ENCODE measurements at places on chromosomes 16 and 17.
A peak's percentile ranks its signal among the peaks of the same experiment; 100 is the strongest.

- no peak for DNase-seq
These were observed 322.1 kb upstream of the SOX9 start for GRCh38 chr17:71798701-71799100.

DNA sequence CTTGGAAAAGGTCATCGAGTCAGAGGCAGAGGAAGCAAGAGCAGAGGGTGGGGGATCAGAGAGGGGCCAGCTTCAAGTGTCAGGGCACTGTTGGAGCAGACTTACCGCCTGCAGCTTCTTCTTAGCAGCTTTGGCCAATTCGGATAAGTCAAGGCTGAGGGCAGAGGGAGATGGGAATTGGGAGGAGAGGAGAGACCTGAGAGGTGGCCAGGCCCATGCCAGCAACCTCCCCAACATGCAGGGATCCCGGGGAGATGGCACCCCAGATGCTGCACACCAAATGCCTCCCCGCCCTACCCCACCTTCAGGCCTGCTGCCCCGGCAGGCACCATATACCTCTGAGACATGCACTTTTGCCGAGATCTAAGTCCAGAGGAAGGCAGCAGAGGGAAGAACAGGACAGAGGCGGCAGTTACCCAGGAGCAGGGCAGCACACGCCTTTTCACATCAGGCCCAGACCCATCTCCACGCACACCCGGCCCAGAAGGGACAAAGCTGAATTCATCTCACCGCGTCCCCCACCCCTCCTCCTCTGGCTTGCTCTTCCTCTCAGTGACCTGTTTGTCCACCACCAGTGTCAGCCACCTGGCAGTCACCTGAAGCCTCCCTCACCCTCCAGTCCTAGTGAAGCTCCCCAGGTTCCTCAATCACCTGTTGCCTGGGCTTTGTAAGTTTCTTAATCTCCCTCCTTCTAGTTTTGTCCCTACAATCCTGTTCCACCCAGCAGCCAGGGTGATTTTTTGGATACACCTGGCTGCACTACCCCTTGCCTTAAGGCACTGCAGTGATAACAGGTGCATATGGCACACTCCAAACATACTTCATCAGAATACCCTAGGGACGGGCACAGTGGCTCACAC is 10.4 kb downstream of the TP53I13 start:
- DNase-seq = no peak

GRCh38 chr17:35738519-35739133 is 7.2 kb downstream of the RASL10B start:
- DNase-seq = no peak

DNA sequence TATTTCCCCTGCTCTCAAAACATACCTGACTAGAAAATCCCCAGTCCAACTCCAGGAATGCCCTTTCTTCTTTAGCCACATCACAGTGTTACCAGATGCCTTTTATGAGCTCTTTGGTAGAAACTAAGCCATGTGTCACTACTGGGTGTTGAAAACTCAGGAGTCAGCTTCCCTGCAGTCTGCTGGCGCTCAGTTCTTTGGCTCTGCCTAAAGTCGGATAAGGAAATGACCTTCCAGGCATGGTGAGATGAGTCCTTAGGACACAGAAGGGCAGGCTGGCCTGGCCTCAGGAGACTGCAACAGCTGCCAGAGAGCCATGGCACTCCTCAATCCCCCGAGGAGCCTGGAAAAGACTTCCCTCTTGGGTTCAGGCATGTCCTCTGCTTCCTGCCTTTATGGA is 89.1 kb downstream of the CDH13 start:
- DNase-seq = no peak

GRCh38 chr16:72302332-72302731 is 130.4 kb upstream of the PMFBP1 start:
- DNase-seq = no peak

DNA sequence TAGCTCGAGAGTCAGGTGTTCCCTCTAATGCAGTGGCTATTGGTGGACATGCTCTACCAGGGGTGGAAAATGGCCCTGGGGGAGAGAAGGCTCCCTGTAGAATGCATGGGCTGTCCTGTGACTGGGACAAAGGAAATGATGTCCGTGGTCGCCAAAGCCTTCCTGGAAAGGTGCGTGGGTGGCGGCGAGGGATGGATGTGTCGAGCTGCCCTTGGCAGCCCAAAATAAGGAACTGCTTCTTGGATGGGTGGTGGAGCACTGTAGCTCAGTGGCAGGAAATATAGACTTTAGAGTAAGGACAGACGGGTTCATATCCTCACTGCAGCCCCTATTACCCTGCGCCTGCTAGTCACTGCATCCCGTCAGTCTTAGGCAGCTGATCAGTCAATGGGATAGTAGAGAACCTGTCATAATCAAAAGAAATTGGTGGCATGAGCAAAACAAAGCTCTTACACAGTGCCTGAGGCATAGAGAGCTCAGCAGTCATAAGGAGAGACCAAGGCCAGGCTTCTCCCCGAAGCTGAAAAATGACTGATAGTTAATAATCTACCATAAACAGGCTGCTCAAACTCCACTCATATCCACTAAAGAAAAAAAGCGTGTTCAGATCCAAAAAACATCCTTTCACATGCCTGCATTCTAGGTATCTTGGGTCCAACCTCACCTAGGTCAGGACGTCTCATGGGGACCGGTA is 123.5 kb upstream of the PLCG2 start:
- DNase-seq = no peak

GRCh38 chr16:19138601-19139000 is 24.8 kb downstream of the ITPRIPL2 start:
- DNase-seq = no peak

DNA sequence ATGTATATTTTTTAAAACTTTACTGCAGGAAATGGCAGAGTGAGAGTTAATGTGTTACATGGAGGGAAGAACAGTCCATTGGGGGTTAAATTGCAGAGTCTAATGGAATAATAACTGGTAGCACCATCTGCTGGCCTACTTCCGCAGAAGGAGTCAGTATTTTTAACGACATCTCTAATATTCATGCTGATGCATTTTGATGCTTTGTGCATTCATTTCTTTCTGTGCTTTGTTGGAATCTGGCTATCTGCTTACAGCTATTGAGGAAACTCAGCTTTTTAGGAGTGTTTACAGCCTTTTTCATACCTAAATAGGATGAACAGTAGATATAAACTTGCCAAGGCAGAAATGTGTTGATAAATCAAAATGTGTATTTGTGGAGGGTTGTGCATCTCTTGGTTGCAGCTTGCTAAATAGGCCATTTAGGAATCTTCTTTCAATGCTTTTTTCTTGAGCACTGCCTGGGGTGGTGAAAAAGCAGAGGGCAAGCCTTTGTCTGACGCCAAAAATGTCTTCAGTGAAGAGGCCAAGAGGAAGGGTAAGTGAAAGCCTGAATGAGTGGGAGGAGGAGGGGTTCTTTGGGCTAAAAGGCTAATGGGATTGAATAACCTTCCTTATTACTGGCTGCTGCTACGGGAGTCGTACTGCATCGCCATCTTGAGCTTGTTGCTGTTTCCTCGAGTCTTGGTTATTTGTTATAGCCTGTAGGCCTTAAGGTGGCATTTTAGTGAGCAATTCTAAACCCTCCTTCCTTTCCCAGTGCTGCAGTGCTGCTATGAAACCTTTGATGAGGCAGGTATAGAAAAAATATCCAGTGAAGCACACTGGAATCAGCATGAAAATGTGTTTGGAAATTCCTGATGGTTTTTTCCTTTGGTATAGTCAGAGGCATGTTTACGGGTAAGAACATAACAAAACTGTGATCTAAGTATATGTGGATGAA is 153.3 kb downstream of the CHD9 start:
- DNase-seq = no peak

- DNase-seq = no peak
These were observed 41.1 kb upstream of the SLC5A10 start for GRCh38 chr17:18910881-18911280.

GRCh38 chr17:21285164-21286065 is 904 bp downstream of the MAP2K3 start:
- DNase-seq = no peak

- DNase-seq = no peak
These were observed 37.2 kb downstream of the MFSD11 start for GRCh38 chr17:76775021-76775600.

- no peak for DNase-seq
These were observed 15.7 kb downstream of the DHX38 start for GRCh38 chr16:72109300-72109699.

DNA sequence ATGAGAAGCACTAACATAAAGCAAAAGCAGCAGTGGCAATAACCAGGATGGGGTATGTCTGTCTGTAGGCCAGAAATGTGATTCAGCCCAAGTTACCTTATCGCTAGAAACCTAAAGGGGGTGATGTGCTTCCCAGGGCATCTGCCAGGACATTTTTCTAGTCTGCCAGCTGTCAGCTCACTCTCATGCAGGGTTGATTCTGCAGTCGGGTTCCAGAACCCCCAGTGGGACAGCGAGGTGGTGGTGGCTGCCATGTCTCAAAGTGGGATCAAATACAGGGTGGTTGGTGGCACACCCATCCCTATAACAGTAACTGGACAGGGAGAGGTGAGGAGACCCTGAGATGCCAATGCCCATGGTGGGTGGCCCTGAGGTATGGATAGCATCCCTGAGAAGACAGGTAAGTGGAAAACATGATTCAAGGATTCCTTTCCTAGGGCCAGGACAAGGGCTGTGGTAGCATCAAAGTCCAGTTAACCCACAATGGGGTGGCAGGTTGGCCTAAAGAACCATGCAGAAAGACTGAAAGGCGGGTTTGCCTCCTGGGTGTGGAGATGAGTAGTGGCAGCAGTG is 84.3 kb downstream of the TNFRSF13B start:
- no peak for DNase-seq

- no peak for DNase-seq
These were observed 4.6 kb upstream of the GHDC start for GRCh38 chr17:42198897-42199296.

GRCh38 chr17:58309918-58310259 is 18.7 kb downstream of the TSPOAP1 start:
- DNase-seq = no peak

- DNase-seq = no peak
These were observed 15.9 kb downstream of the CDK5R1 start for GRCh38 chr17:32502710-32503109.

- DNase-seq = no peak
These were observed 24.4 kb upstream of the GPT2 start for GRCh38 chr16:46859719-46860152.

DNA sequence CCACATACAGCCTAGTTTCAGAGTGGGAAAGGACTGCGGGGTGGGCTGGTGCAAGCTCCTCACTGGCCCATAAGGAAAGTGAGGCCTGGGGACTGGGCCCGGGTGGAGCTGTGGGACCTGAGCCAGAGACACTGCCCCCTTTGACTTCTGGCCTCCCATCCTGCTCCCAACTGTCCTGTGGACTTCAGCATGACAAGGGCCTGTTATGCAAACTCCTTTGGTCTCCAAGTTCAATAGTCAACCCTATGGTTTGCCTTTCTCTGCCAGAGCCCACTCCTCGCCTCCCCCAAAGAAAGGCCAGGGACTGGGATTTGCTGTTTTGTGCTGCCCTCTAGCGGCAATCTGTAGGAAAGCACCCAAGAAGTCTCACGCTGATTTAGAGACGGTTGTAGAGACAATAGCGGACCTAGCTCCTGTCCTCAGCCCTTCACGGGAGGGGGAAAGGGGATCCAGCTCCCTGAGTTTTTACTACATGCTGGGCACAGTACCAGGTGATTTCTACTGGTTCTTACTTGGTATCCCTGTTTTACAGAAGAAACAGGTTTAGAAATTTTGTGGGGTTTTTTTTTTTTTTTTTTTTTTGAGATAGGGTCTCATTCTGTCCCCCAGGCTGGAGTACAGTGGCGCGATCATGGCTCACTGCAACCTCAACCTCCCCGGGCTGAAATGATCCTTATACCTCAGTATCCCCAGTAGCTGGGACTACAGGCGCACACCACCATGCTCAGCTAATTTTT is 1.2 kb upstream of the TLCD3B start:
- peak; percentile 37 for DNase-seq

GRCh38 chr17:59874376-59874775 is 18.4 kb downstream of the TUBD1 start:
- DNase-seq = no peak

GRCh38 chr17:19750835-19751234 is 2.7 kb upstream of the ALDH3A1 start:
- DNase-seq = no peak

- peak; percentile 38 for DNase-seq
These were observed 21.3 kb downstream of the SRCIN1 start for GRCh38 chr17:38584350-38584925.

GRCh38 chr17:8392674-8393469 is 4.8 kb downstream of the RNF222 start:
- DNase-seq = no peak

DNA sequence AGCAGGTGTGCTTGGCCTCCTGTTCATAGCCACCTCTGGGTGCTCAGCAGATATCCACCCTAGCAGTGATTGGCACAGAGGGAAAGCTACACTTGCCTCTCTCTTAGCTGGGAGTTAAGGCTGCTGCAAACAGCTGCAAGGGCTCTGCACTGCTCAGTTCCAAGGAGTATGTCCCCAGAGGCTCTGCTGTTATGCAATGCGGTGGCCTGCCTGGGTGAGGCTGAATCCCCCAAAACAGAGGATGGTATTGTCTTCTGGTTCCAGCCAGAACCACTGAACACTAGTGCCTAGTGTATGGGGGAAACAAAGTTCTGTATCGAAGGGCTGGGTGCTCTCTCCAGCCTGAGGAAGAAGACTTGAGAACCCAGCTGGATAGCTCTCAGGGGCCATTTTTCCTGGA is 16.8 kb downstream of the TMEM94 start:
- DNase-seq = no peak

DNA sequence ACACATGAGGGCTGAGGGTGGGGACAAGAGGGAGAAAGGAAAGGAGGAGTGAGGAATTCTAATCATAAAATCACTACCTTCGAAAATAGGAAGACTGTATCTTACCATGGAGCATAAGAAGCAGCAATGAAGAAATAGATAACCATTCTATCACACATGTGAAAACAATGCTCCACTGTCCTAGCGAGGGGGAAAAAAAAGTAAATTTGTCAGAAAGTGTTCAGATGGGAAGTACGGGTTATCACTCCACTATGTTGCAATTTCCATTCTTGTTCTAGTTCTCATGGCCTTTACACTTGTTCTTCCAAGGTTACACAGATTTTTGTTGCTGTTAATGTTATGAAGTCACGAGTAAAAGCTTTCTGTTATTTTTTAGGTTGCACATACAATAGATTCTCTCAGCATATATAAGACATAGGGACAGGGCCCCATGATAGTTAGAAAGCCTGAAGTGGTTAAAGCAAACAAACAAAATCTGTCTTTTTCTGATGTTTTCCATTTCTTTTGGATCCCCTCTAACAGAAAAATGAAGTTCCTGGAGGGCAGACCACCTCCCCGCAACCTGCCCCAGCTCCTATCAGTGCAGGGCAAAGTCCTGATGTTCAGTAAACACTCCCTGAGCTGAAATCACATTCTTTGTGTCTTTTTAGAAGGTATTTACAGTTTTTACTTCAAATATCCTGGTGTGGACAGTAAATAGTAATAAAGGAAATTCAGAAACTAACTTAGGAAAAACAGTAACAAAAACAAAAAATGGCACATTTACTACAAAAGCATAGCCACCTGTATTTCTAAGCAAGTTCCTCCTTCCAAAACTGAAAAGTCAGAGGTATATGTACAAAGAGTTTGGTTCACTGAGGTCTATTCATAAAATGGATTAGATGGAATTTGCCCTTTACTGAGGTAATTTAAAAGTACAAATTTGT is 13.7 kb downstream of the MMD start:
- DNase-seq = no peak

- no peak for DNase-seq
These were observed 345.3 kb downstream of the FOXL1 start for GRCh38 chr16:86923656-86924055.

Data from effector CD8-positive, alpha-beta T cell (primary cell).